ENCODE measurements at places on chromosomes 7 and 10.

GRCh38 chr10:78045856-78046255, 12.2 kb downstream of the RPS24 start:
- DNase-seq = no peak

GRCh38 chr7:1423264-1423811, 35.9 kb downstream of the MICALL2 start:
- DNase-seq = no peak

DNA sequence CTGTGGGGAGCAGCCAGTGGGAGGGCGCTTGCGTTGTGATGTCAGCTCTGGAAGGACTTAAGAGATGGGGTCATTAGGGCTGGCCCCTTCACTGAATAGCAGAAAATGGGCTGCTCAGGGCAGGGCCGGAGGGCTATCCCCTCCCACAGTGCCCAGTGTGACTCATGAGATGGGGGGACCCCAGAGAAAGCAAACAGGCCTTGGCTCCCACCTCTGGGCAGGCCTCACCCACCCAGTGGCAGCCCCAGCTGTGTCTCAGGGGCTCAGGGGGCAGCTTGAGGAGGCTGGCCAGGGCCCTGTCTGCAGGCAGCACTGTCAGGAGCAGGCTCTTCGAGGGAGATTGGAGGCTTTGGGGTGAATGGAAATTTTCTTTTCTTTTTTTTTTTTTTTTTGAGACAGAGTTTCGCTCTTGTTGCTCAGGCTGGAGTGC, 168.3 kb downstream of the SLIT1 start:
- DNase-seq = no peak

GRCh38 chr10:132588301-132589013, 50.9 kb downstream of the INPP5A start:
- DNase-seq = no peak

GRCh38 chr10:79331709-79332108, 15.6 kb upstream of the PPIF start:
- DNase-seq = peak; percentile 42

- DNase-seq = no peak
Measured at GRCh38 chr7:47866120-47866519, 82.1 kb downstream of the PKD1L1 start.

- DNase-seq = no peak
Measured at GRCh38 chr10:60684091-60684490, 94.2 kb upstream of the CDK1 start.

- DNase-seq = no peak
Measured at GRCh38 chr10:114046087-114046458, 2.4 kb downstream of the ADRB1 start.

- DNase-seq = peak; percentile 3
Measured at GRCh38 chr7:147298611-147299043, 1182.0 kb downstream of the CNTNAP2 start.

DNA sequence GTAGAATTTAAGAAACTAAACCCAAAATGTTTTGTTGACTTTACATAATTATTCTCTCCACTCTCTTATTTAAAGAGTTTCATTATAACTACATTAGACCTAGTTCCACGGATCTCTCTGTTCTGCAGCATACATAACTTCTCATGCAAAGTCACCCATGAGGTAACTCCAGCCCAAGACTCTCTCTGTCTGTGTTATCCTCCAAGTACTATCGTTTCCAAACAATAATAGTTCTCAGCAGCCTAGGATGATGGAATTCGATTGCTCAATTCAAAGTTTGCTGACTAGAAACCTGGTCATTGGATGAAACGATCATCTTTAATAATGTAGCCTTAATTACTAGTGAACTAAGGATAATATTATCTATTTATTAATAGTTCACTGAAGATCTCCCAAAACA, 203.1 kb upstream of the PTN start:
- no peak for DNase-seq
